ENCODE measurements at places on chromosomes 3 and 15.

DNA sequence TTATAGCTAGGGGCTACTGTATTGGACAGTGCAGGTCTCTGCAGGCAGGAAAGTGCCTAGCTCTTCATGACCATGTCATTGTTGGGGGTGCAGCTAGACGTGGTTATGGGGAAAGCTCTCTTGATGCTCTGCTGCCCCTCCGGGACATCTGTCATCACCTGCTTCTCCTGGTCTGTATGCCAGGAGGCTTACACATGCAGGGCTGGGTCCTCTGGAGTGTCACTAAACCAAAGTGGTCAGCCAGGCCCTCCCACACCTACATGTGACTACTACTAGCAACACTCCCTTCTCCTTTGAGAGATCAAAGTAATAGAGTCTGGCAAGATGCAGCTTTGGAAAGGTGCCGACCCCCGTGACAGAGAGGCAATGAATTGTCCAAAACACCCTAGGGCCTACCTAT, 98.5 kb downstream of the SST start:
- no peak for DNase-seq

- no peak for DNase-seq
Observed at GRCh38 chr3:129596194-129597086, 10.0 kb downstream of the PLXND1 start.

GRCh38 chr15:49145651-49146609, 9.5 kb downstream of the COPS2 start:
- no peak for DNase-seq

DNA sequence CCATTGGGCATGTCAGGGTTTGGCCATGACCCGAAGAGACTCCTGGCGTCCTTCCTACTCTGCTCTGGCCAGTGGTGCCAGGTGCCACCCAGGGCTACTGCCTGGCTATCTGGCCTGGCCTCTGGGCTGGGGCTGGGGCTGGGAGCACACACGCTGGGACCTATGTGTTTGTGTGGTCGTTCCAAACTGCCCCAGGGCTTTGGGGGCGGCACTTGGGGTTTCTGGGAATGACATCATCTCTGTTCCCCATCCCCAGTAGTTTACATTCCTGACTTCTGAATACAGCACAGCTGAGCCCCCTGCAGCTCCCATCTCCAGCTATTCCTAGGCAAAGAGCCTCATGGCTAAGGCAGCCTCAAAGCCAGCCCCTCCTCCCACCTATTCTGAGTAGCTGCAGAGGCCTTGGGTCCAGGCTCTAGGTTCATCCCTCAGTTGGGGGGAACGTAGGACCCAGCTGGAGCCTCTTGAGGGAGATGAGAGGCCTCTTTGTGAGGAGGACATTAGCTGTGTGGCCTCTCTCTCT, 24.3 kb downstream of the PLEKHO2 start:
- no peak for DNase-seq

Data from activated CD8-positive, alpha-beta memory T cell treated with anti-CD3 and anti-CD28 coated beads for 1 hour (primary cell).